ENCODE measurements at places on chromosomes 5 and 9.

- no peak for DNase-seq
Measured at GRCh38 chr9:114428466-114428865, 40.7 kb upstream of the AKNA start.

GRCh38 chr5:155906046-155906445 lies 420.9 kb upstream of the SGCD start:
- no peak for DNase-seq

DNA sequence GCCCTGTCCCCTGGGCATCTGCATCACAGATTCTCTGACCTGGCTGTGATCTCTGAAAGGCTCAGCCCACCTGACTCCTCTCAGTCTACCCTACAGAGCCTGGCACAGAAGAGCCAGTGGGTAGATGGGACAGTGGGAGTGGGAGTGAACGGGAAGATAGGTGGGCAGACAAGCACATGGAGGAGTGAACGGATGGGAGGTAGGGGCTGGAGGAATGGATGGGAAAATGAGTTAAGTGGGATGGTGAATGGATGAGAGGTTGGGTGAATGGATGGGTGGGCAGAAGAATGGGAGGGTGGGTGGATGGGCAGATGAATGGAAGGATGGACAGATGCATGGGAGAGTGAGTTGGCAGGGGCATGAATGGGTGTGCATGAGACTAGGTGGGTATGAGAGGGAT lies 18.8 kb downstream of the STK10 start:
- no peak for DNase-seq

DNA sequence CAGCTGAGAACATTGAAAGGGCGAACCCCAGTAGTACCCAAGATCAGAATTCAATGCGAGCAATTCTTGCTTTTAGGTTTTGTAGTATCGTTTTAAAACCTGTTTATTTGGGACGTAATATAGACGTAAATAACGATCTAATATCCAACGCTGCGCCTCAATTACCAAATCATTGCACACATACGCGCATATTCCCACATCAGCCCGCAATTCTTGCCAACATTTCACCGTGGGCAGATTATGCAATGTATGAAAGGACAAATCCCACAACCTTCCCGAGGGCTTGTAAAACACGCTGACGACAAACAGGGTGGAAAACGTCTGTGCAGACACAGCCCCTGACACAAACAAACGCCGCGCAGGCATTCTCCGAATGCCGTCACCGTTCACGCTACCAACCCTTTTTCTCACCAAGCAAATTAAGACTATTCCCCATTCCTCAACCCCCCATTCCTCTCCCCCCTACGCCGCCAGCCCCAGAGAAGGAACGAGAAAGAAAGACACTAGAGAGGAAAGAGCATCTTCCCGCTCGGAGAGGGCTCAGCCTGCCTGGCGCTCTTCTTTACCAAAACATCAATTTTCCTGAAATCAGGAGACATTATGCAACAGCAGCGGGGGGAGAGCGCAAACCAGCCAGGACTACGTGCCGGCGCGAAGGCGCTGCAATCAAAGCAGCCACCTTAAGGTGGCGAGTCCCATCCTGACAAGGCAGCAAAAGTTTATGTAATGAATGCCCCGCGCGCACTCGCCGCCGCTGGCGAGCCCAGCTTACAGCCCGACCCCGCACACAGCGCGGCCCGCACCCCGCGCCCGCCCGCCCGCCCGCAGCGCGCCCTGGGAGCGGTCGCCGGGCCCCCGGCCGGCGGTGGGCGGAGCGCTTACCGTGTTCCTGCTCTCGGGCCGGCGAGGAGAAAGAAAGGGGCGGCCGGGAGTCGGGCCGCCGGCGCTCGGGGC lies 597 bp downstream of the NFIL3 start:
- peak; percentile 52 for DNase-seq

DNA sequence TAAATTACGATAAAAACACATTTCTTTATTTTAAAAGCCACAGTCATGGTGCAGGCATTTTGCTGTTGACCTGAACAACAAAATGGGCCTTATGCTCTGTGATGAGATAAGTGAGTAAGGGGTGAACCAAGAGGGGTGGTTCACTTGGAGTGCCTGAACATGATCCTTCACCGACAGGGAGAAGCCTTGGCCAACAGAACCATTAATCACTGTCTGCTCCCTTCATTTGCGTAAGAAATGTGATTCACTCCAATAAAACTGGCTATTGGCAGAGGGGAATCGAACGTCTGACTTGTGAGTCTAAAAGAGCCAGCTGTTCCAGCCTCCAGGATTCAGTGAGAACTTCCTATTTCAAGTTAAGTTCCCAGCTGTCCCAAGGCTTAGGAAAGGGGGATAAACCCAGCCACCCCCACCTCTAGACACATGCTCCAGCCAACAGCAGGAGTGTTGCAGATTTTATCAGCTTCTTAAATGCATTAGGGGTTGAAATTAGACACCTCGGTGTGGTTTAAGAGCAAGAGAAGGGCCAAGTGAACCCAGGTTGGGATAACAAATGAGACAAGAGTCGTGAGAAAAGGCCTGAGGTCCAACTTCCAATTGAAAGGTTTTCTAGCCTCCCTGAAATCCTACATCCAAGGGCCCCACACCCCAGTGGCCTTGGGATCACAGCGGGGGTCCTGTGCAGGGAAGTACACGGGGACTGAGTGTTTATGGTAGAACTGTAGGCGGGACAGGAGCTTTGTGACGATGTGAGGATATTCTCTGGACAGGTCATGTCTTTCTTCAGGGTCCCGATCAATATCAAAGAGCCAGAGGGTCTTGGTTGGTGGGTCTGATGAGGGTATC lies 131.4 kb upstream of the LHFPL2 start:
- DNase-seq = no peak

DNA sequence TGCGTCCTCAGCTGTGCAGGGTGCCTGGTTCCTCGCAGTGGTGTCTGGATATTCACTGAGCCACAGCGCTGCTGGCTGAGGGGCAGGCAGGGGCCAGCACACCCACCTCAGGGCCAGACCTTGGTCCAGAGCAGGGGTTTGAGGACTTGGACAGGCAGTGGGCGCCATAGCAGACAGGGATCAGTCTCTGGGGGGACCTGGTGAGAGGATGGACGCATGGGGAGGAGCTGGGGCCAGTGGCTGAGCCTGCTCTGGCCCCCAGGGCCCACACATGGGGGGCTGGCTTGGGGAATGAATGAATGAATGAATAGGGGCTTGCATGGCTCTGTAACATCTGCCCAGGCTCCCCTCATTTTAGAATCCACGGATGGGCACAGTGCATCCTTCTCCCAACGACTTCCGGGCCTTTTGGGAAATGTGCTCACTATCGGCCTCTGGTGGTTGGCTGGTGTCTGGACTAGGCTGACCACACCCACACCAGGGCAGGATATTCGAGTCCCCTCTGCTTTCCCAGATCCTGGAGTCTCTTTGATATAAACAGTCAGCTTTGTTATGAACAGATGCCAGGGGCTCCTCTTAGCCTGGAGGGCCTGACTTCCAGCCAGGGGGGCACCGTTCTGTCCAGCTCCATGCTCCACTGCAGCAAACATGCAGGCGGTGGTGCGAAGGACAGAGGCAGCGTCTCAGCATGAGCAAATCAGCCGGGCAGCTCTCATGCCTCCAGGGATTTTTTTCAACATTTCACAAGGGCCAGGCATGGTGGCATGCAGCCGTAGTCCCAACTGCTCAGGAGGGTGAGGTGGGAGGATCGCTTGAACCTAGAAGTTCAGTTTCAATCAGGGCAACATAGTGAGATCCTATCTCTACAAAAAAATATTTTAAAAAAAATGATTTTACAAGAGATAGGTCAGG lies 62.6 kb downstream of the NEK6 start:
- peak; percentile 29 for DNase-seq
